Upper lobe of right lung (tissue), 1 donor: ENCODE measurements at places on chromosomes 16 and 17. TPM values are rescaled to one million over a fixed set of nuclear protein-coding genes. Genes with fewer than 3 reads are reported as not detected.

DNA sequence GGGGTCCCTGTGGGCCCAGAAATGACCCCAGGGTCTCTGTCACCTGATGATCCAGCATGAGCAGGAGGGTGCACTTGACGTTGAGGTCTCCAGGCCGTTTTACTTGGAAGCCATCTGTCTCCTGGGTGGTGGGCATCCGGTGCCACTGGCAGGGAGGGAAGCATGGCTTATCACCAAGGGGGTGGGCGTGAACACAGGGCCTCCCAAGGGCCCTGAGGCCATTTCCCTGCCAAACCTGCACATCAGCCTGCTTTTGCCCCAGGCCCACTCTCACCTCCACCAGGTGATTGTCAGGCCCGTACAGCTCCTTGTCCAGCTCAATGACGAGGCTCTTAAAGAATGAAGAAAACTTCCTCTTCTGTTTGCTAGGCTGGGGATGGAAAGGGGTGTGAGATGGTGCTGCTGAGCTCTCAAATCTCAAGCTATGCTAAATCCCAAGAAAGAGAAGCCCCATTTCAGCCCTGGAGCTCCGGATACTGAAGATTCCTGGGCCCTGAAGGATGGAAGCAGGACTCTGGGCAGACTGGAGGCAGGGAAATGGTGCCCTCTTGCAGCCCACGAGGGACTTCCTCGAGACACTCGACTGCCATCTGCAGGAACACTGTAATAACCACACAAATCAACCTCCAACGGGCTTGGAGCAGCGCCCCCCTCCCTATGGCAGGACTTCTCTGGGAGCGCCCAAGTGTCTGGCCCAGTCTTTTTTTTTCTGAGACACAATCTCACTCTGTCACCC lies 7.1 kb upstream of the FTSJ3 start:
- no peak for DNase-seq

DNA sequence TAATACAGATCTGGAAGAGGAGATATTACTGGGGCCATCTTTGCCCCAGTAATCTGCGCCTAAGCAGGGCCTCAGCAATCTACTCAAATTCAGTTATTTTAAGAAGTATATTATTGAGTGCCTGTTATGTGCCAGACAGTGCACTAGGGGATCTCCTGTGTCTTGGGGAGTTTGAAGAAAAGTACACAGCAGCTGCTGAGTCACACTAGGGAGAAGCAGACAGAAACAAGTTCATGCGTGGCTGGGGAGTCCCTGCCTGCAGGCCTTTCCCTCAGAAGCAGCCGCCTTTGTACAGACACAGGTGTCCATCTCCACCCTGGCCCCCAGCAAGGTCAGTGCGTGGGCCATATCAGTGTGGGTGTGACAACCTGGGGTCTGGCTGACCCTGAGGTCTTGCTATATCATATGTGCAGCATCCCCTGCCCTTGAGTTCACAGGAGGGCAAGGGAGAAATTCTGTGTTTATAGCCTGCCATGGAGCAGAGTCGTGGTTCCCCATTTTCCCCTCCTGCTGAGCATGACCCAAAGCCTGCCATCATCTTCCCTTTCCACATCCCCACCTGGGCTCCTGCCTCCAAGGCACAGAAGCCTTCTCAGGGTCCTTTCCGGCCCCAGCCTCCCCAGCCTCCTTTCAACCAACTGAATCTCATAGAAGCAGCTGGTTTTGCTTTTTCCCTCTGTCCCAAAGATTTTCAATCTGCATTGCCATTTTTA lies 229.9 kb upstream of the SDK2 start:
- no peak for DNase-seq

DNA sequence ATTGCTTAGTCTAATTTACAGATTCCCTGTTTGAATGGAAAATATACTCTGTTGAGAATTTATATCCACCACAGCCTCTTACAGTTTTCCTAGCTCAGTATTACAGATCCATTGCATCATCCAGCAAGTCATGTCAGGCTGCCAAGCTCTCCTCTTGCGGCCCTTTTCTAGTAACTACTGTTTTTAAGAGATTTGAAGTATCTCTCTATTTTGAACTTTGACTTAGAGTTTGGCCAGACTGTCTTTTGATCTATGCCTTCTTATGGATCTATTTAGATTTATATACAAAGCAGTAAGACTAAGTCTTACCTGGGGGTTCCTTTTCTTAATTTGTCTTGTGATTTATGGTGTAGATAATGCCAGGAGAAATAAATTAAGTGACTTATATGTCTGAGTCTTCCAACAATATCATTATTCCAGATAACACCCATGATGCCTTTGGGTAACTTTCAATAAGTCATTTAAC lies 53.1 kb upstream of the ABCC11 start:
- no peak for DNase-seq

Gene ABCC11
- total RNA-seq: not detected

Gene UMOD
- not detected for total RNA-seq

GRCh38 chr16:49951574-49952195 lies 73.3 kb upstream of the CNEP1R1 start:
- no peak for DNase-seq

GRCh38 chr16:16147316-16147999 lies 75.8 kb downstream of the ABCC6 start:
- DNase-seq: no peak

GRCh38 chr16:89123001-89123830 lies 29.6 kb downstream of the ACSF3 start:
- DNase-seq: peak; percentile 59

- DNase-seq: no peak
Measured at GRCh38 chr17:50414808-50415207, 11.2 kb upstream of the ACSF2 start.
